ENCODE measurements at places on chromosomes 12 and 14. TPM values are rescaled to one million over a fixed set of nuclear protein-coding genes. Genes with fewer than 3 reads are reported as not detected.

- peak; percentile 10 for DNase-seq
Measured at GRCh38 chr12:89153341-89153740, 199.0 kb downstream of the DUSP6 start.

DNA sequence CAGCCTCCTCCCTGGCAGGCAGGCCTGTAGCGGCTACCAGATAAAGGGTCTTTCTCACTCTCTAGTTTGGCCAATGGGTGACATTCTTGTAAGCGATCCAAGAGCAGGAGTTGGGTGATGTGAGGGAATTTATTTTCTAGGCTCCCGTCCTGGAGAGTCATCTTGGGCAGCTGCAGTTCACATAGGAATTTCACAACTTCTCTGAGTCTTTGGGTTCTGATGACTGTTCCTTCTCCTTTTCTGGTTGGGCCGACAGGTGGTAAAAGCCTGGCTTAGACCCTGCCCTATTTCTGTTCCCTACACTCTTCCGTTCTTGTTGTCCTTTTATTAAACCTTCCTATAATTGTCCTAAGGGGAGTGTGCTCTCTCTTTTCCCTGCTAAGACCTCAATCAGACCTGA lies 42.6 kb upstream of the POC1B start:
- DNase-seq: peak; percentile 48

VDR gene
- 25.5 TPM for polyA plus RNA-seq

GRCh38 chr14:63203618-63204406 lies 431 bp upstream of the RHOJ start:
- DNase-seq: peak; percentile 91

- DNase-seq: no peak
Measured at GRCh38 chr12:109121346-109121880, 5.0 kb downstream of the ACACB start.

GRCh38 chr12:111655356-111655755 lies 30.4 kb downstream of the BRAP start:
- DNase-seq: no peak

GRCh38 chr12:88266806-88267360 lies 124.8 kb downstream of the TMTC3 start:
- DNase-seq: peak; percentile 8
